ENCODE measurements at places on chromosomes 3 and 15.

- no peak for DNase-seq
Observed at GRCh38 chr15:92651877-92652575, 3.5 kb downstream of the FAM174B start.

- DNase-seq, result no peak
Observed at GRCh38 chr15:81475471-81475870, 101.5 kb upstream of the TMC3 start.

- peak; percentile 86 for DNase-seq
Observed at GRCh38 chr3:48151058-48151806, 37.0 kb downstream of the CDC25A start.

DNA sequence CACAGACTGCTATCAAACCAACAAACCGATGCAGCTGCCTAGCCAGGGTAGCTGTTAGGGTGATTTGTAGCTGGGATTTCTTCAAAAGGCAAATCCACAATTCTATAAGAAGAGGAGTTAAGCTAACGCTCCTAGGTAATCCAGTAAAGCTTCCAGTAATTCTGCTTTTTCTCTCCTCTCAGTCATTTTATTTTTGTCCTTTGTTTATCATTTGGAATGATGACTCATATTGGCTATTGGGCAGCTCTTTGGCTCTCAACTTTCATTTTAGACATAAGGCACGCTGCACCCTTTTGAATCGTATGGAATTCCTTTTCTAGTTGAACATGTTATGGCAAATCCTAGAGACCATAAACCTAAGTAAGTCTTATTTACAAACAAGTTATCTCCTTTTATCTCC lies 53.2 kb upstream of the PPARG start:
- DNase-seq, result no peak

- no peak for DNase-seq
Observed at GRCh38 chr15:78923015-78923414, 21.8 kb downstream of the CTSH start.

GRCh38 chr15:75861750-75862402 lies 18.6 kb downstream of the UBE2Q2 start:
- DNase-seq, result no peak

- DNase-seq, result no peak
Observed at GRCh38 chr3:102485701-102486100, 50.9 kb downstream of the ZPLD1 start.

GRCh38 chr3:22121068-22121701 lies 370.2 kb upstream of the ZNF385D start:
- no peak for DNase-seq

DNA sequence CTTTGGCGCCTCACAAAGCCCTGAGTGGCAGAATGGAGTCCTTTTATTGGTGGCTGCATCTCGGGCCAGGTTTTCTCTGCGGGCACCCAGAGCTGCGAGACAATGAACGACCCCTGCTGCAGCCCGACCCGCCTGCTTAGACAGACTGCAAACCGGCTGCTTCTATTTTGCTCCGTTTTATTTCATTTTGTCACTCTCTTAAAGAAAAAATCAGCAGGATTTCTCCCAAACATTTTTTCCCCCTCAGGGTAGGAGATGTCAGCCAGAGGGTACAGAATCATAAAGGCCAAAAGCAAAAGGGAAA lies 64.8 kb downstream of the OXNAD1 start:
- DNase-seq, result no peak

- peak; percentile 93 for DNase-seq
Observed at GRCh38 chr3:194003114-194004057, 132.6 kb upstream of the HES1 start.

GRCh38 chr3:114078126-114078525 lies 21.6 kb downstream of the QTRT2 start:
- DNase-seq, result no peak

DNA sequence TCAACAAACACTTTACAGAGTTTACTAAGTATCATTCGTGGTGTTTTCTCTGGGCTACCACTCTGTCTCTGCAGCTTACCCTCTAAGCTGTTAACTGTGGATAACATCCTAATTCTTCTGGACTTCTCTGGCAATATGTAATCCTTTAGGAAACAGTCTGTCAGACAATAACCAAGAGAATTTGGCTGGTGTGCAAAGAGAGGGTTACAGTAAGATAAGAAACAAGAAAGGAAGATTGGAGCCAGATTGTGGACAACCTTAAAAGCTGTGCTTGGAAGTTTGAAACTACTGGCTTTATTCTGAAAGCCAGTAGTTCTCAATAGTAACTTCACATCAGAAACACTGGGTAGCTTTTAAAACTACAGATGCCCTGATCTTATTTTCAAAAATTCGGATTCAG lies 778 bp downstream of the ARL6 start:
- DNase-seq, result no peak

DNA sequence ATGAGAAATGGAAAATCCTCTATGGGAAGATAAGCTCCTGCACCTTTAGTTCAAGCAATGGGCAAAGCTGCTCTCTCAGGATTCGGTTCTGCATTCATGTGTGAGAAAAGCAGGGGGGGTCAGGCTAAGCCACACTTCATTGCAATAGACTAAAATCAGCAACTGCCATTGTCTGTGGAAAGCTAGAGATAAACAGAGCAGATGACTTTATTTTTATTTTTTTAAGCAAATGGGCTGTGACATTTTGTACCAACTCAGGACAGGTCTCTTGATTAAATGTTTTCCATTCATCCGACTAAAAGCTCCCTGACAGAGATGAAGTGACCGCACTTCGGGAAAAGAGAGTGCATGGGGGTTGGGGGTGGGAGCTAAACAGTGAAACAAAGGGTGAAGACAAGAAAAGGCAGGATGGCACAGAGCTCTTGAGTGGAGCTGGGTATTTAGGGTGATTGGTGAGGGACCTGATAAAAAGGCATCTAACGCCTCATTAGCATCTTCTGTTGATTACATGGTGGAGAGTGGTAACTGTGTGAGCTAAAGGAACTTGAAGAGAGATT lies 987.4 kb downstream of the TUSC7 start:
- DNase-seq, result no peak

DNA sequence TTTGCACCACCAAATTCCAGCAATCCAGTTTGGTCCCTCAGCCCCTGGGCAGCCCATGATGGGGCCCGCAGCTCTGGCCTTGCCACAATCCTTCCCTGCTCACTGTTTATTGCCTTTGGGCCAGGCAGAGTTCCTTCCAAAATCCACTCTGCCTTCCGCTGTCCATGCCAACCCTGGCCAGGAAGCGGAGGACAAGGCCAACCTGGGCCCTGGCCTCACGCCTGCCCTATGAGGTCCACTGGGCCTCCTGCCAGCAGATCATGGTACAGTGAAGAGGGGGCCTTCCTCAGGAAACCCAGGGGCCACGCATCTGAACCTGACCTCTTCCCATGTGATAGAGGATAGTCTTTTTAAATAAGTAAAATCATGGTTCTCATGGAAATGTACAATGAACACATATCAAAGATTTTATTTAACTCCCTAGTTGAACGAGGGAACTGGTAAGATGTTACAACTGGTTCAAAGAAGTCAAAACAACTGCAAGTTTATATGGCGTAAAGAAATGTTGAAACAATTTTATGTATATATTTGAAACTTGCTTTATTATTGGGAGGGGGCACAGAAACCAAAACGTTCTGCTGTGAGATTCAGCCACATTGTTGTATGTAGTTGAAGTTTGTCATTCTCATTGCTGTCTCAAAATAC lies 95.8 kb upstream of the TNFAIP8L3 start:
- DNase-seq, result peak; percentile 68

GRCh38 chr3:12159227-12159601 lies 502 bp upstream of the TIMP4 start:
- DNase-seq, result no peak

DNA sequence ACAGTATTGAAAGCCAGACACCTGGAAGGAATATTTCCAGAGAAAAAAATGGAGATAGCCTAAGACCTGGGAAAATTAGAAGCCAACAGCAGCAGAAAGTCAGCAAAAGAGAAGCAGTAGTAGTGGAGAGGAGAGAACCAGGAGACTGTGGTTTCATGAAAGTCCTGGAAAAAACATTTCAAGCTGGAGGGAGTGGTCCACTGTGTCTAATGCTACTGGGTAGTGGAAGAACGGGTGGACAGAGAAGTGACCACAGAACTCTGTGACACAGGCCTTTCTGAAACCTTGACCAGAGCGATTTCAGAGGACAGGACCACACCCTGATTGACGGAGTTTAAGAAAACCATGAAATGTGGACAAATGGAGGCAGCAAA lies 15.3 kb upstream of the SH3BP5 start:
- no peak for DNase-seq

- DNase-seq, result no peak
Observed at GRCh38 chr3:156811089-156811862, 14.9 kb upstream of the LEKR1 start.

DNA sequence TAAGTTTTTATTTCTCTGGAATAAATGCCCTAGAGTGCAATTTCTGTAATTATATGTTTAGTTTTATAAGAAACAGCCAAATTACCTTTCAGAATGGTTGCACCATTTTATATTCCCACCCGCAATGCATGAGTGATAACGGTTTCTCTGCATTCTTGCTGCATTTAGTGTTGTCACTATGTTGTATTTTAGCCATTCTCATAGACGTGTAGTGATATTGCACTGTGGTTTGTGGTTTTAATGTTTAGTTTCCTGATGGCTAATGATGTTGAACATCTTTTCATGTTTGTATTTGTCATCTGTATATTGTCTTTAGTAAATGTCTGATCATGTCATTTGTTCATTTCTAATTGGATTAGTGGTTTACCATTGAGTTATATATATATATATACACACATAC lies 73.0 kb upstream of the GOLIM4 start:
- DNase-seq, result no peak

- no peak for DNase-seq
Observed at GRCh38 chr3:147514366-147515160, 105.4 kb downstream of the ZIC1 start.

DNA sequence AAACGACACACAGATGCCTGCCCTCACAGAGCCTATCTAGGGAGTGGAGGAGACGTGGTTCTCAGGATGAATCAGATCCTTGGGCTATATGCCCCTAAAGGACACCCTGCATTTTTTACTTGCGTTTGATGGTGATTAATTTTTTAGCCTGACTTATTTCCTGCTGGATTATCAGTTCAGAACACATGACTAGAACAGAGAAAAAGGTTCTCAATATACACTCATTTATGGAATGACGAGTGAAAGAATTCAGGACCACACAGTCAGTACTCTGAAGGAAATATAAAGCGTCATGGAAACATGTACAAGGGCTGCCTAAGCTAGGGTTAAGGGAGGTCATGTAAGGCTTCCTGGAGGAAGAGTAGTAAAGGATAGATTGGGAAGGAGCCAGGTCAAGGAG lies 121.8 kb downstream of the SSR3 start:
- DNase-seq, result no peak

DNA sequence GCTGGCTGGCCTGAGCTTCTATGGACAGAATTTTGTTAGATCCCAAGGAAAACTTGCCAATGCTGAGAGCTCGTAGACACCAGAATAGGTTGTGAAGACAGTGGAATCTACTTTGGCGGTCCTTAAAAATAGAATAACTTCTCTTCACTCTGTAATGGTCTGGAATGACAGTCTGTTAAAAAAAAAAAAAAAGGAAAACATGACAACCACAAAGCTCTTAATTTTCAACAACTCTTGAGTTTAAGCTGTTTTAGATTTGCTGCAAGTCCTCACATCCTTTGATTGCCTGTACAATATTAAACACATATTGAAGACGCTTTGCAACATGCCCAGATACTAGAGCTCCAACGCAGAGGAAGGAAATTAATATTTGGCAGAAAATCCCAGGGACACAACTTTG lies 122.8 kb upstream of the GALNT15 start:
- DNase-seq, result no peak

GRCh38 chr3:14235912-14236295 lies 57.3 kb downstream of the LSM3 start:
- DNase-seq, result peak; percentile 85

- DNase-seq, result no peak
Observed at GRCh38 chr3:30770387-30770786, 124.1 kb downstream of the GADL1 start.

- no peak for DNase-seq
Observed at GRCh38 chr3:157117875-157118654, 41.9 kb downstream of the CCNL1 start.

DNA sequence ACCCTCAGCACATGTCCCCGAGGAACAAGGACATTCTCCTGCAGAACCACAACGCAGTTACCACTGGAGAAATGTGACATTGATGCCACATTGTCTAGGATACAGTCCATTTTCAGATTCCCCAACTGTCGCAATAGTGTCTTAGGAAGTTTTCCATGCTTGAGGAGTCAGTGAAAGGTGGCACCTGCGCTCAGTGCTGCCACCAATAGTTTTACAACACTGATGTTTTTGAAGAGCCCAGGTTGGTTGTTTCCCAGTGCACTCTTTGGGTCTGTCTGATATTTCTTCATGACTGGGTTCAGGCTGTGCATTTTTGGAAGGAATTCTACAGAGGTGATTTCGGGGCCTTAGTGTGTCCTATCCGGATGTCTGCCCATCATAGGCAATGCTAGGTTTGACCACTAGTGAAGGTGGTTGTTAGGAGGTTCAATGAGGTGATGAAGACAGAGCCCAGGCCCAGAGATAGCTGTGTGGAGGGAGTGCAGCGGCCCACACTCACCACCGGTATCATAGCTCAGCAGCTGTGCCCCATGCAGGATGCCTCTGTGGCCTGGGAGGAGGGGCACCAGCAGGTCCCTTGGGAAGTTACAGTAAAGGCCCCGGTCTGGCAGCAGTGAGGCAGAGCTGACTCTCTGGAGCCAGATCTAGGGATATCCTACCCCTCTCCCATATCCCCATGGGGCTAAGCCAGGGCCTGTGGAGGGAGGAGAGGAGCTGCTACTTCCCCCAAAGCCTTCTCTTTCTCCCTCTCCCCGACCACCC lies 96.6 kb downstream of the DNAJB8 start:
- DNase-seq, result no peak

GRCh38 chr3:8650583-8651416 lies 6.2 kb upstream of the SSUH2 start:
- DNase-seq, result no peak

DNA sequence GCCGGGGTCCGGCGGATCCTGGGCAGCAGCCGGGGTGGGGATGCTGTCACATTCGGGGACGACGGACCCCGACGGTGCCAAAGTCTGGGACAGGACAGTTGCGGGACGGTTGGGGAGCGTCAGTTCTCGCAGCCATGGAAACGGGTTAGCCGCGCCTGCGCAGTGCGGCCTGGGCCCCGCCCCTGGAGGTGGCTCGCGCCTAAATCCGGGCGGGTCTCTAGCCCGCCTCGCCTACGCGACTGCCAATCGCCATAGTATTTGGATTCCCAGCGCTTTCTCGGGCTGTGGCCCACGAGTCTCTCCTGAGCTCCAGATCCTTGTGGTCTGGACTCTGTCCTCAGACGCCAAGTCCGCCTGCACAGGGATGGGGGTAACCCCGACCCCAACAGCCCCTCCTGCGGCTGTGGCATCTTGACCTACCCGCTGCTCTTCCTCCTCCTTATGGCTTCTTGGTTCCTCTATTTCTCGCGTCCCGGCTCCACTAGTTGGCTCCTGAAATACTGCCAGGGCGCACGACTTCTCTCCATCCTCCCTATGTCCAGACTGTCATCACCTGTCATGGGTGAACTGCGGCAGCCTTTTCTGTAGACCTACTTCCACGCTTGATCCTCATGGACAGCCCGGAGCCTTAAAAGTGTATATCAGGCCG lies at the start of gene ZMYND10:
ZMYND10 (minus strand) TSS at position 147 of the 649 bp plus-strand sequence. CDS start 153 bp downstream, outside the sequence.
- peak; percentile 89 for DNase-seq
